Dermis blood vessel endothelial cell (primary cell): ENCODE measurements at places on chromosomes 6 and 20. TPM values are rescaled to one million over a fixed set of nuclear protein-coding genes. Genes with fewer than 3 reads are reported as not detected.

The IRF4 gene
- 0.05 TPM in 1 of 2 replicates, not detected in the other for total RNA-seq

DNA sequence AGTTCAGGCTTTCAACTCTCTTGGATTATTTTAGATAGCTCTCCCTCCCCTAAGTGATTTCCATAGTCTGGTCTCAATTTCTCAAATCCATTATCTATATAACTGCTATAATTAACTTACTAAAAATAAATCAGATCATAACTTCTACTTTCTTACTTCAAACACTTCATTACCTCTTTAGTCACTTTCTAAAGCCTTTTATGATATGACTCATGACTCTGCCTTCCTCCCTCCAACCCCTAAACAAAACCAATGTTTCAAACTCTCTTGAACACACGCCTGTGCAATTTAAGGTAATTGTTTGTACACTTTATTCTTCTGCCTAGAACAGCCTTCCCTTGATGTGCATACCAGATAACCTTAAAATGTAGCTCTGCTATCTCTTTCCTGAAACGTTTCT lies 100.5 kb downstream of the LMBRD1 start:
- DNase-seq, result no peak

DNA sequence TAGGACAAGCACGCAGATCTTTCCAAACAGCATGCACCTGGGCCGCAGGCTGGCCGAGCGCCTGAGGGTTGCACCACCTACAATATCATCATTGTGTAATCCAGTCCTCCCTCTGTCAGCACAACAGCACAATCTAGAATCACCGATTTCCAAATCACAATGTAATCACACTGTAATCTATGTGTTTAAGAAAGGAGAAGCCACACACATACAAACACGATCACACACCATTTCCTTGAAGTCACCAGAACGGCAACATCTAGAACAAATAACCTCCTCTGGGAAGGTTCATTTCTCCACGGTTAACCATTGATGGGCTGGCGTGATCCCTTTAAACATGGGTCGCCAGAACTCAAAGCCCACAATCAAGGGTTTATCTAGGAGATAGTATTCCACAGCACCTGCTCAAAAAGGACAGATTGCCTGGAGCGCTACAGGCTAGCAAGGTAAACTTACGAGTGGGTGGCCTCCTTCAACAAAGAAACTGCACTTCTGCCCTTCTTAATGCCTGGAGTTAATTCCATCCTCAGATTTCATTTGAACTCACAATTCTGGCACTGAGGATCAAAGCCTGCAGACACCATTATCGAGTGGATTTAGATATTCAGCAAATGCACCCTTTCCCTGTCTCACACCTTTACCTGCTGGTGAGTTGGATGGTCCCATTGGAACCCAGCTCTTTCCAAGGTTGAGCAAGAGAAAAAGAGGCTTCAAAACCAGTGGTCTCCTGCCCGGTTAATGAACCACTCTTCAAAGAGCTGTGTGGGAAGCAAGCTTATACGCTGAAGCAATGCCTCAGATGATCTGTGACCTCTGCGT lies 83.8 kb upstream of the FOXQ1 start:
- no peak for DNase-seq

DNA sequence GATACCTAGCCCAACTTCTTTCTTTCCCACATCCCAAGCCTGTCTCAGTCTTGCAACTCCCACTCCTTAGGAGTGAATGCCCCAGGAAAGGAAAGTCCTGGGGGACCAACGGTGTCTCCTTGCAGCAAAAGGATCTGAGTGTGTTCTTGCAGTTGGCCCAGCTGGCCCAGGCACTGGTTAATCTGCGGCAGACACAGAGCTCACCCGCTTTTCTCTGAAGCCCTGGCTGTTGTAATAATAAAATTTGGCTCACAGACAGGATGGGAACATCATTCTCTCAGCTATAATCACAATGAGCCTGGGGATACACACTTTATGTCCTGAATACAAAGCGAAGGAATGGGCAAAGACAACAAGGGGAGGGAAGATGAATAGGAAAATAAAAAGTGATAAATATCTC lies 287.0 kb upstream of the PRND start:
- no peak for DNase-seq

DNA sequence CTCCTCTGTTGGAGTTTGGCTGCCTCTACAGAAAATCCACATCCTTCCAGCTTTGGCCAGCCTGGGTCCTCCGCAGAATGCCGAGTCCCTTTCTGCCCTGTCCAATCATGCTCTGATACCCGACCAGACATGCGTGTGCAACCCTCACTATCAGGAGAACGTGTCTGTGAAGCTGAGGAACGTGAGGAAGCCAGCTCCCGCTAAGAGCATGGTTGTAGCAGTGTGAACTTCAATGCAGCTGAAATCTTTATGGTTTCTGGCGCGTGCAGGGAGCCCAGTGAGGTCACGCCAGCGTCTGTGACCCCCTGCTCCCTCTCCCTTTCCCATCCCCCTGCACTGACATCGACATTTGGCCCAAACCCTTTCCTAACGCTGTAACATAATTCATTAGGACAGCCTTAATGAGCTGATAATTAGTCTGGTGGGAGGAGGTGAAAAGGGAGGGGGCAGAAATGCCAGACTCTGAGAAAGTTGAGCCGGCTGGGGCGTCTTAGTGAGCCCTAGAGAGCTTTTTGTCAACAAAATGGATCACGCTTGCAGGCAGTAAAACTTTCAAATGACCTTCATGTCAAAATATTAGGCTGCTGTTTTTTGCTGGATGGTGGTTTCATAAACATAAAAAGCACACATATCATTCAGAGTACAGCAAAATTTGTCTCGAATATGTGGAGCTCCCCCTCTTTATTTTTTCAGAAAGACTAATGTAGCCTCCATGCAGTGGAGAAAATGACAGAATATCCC lies 423.3 kb downstream of the QKI start:
- DNase-seq, result no peak

DNA sequence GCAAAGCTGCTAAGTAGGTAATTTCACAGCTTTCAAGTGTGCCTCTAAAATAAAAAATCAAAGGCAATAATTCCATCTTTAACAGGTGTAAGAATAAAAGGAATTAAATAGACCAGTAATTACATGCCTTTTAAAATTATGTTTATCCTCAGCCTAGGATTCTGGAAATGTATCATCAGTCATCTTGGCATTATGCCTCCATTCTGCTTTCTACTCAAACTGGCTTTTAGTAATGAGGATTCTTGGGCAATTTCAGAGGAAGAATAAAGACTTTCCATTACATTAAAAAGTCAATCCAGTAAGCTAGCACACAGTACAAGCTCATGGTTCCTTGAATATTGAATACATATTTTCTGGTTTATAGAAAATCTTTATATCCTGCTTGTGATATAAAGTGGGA lies 44.7 kb downstream of the GSTA2 start:
- DNase-seq, result no peak

DNA sequence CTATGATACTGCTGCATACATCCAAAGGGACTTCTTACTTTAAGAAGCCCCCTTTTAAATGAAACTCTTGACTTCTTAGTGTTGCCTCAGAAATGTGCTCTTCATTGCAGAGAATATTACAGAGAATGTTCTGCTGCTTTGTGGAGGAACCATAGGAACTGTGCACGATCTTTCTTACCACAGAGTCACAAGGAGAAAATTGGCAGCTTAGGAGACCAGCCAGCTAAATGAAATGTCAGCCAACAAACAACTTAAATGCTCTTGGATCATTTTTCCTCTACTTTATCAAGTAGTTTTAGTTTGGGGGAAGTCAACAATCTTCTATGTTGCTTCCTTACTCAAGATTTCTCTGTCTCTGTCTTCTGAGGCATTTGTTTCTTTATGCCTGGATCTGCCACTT lies 125.9 kb upstream of the MLIP start:
- DNase-seq, result no peak

The C6orf141 gene
- 42.3 and 60.4 TPM in 2 replicates for total RNA-seq

DNA sequence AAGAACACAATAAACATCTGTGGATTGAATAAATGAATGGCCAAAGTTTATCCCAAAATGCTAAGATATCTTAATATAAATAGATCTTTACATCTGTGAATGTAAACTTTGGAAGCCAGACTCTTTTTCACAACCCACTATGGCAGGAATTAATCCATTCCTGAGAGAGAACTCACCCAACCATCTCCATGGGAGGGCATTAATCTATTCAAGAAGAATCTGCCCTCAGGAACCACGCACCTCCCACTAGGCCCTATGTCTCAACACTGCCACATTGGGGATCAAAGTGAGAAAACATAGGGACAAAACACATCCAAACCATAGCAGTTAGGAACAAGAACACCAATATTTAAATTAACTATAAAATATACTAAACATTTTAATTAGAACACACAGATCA lies 3.4 kb downstream of the UBE3D start:
- DNase-seq, result no peak

The DEFB123 gene
- not detected in 2 replicates for total RNA-seq

- no peak for DNase-seq
Observed at GRCh38 chr6:137678451-137678850, 184.3 kb upstream of the OLIG3 start.

- DNase-seq, result peak; percentile 19
Observed at GRCh38 chr20:44552050-44552449, 30.2 kb upstream of the SERINC3 start.

- DNase-seq, result peak; percentile 37
Observed at GRCh38 chr6:32252331-32253009, 28.6 kb upstream of the NOTCH4 start.

DNA sequence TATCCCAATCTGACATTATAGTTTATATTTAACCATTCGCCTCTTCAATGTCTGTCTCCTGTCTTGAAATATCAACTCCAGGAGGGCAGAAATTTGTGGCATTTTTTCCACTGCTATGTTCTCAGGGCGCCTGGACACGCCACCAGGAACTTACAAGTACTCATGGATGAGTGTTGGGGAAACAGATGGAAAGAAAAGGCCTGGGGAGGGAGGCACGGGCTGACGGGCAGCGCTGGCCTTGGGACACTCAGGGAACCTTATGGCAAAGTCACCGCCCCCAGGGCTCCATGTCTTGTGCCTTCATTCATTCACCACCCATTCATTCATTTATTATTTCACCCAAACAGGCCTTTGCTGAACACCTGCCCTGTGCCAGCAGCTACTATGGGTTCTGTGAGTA lies 222.9 kb downstream of the PREX1 start:
- DNase-seq, result no peak

DNA sequence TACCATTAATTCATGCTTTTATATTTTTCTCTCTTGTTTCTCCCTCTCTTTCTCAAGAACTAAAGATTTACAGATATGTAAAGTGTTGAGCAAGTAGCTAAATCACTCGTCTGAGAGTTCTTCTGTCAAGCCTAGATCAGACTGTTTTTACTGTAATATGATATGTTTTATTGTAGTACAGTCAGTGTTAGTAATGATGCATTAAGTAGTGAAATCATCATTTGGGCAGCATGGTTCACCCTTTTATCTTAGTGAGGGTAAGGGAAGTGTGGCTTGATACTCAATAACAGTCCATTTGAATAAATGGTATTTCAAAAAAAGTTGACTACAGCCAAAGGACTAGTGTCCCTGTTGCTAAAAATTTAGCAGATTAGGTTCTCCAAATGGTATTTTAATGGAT lies 9.2 kb downstream of the CYB5R4 start:
- DNase-seq, result no peak

DNA sequence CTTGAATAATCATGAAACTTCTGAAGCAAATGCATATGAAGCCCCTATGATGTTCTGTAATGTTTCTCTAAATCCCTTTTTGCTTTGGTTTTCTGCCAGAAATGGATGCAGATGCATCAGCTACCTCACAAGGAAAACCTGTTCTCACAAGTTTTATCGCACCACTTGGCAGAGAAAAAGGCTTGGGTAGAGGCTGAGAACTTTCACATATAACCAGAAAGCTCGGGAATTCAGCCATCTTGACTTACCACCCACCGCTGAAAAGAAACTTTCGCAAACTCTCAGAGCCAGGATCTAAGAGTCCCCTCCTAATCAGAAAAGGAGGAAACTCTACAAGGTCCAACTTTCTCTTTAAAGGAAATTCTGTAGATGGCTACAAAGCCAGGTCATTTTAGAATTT lies 36.2 kb upstream of the ADTRP start:
- DNase-seq, result no peak

The FAM83C gene
- total RNA-seq, result not detected in 2 replicates

GRCh38 chr6:117463762-117464665 lies 18.5 kb upstream of the DCBLD1 start:
- peak; percentile 70 for DNase-seq
